Activated naive CD4-positive, alpha-beta T cell (primary cell): ENCODE measurements at places on chromosomes 2 and 18.

DNA sequence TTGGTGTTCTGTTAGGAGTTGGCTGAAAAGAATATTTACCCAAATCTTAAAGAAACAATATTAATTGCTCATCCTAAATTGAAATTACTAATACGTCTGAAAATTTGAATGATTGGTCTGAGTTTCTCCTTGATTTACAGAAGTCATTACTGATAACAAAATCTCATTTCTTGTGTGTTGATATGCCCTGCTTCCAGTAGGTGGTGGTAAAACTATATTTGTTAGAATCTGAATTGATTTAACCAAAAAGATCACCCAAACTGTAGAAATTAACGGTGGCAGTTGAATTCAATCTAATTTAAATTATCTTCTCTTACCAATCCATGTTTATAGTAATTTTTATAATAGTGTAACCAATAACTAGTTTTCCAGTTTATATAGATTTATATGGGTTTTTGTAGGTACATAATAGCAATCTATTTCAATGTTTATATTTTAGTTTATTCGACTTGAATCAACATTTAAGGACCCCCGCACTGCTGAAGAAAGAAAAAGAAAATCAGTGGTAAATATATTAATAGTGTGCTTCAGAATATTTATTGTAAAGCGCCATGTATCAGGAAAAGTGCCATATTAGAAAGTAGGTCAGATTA is 38.3 kb downstream of the PAPOLG start:
- DNase-seq: no peak

GRCh38 chr2:131148426-131148825 is 43.3 kb downstream of the PLEKHB2 start:
- DNase-seq: no peak

GRCh38 chr2:71067567-71068217 is 756 bp upstream of the NAGK start:
- no peak for DNase-seq

DNA sequence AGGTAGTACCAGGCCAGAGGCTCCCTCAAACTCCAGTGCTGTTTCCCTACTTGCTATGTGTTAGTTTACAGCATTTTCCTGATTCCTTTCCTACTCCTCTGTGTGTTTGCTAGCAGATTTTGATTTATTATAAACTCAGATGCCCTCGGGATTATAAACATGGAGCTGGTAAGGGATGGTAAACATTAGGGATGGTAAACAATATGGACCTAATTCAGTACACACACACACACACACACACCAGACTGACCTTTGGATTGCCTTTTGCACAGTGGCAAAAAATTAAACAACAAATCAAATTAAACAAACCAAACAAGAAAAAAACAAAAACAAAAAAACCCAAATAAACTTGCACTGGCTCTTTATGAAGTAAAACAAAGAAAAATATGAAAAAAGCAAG is 55.4 kb upstream of the ACVR1 start:
- DNase-seq: no peak

DNA sequence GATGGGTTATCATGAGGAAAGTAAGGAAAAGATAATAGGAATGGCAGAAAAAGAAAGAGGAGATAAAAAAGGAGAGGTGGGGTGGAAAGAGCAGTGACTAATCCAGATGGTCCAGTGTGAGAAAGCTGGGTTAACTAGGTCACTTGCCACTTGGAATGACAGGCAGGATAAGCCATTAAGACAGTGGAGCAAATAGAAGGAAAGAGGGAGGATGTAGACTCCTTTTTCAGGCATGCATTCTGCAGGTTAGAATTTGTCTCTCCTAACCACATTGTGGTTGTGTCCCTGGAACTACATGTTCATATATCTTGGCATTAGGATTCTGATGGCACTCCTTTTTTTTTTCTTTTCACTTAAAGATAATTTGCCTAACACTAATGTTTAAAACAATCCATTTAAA is 13.4 kb upstream of the NEMP2 start:
- no peak for DNase-seq

DNA sequence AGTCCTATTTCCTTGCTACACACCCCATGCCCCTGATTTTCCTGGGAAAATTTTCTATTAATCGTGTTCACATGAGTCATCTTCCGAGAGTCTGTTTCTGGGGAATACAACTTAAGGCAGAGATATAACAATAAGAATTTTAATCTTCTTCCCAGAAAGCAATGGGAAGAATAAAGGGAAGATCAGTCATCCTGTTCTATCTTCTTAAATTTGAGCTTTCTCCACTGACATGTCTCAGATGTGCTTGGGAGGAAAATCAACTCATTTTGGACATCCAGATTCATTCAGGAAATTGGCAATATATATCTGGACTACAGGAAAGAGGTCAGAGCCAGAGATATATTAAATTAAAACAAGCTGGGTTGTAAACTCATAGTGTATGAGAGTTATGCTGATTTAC is 62.3 kb upstream of the SPAG16 start:
- DNase-seq: no peak

- no peak for DNase-seq
Observed at GRCh38 chr2:214127571-214127970, 283.3 kb upstream of the VWC2L start.

DNA sequence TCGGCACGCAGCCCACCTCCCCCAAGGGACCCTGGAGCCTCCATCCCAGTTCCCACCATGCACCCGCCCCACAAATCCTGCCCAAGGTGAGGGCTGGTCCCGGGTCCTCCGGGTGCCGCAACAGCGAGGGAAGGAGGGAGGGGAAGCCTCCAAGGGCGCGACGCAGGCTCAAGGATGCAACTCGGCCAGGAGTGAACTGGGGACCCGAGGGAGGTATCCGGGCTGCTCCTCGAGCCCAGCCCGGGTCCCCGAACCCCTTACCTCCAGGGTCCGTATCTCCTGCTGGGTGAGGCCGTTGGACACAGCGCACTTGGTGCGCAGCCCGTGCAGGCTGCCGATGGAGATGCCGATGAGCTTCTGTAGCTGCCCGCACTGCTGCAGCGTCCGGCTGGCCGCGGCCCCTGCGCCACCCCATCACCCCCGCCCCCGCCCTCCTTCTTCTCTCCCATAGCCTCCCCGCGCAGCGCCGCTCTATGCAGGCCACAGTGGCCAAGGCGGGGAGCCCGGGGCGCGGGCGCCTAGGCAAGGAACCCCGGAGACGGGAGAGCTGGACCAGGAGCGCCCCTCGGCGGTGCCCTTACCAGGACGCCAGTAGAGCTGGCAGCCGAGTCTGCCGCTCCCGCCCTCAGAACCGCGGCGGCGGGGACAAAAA is 124.1 kb downstream of the ANKRD30BL start:
- no peak for DNase-seq

- DNase-seq: no peak
Observed at GRCh38 chr2:232568161-232568560, 17.7 kb downstream of the EIF4E2 start.

DNA sequence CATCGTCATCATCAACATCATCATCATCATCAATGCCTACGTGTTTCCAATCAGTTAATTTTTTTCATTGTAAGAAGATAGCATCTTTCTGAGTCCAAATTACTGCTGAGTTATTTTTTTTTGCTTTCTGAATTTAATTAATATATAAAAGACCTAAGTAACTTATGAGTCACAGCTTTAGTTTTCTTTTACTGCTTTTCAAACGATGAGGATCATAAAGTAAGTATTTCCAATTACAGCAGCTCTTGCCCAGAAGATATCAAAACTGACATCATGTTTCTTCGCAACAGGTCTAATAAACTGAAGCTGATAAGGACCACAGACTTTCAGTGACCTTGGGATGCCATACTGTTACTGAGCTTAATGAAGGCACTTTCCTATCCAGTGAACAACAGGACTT is 442.2 kb downstream of the DSEL start:
- no peak for DNase-seq

- no peak for DNase-seq
Observed at GRCh38 chr2:132915812-132916549, 246.0 kb upstream of the LYPD1 start.

DNA sequence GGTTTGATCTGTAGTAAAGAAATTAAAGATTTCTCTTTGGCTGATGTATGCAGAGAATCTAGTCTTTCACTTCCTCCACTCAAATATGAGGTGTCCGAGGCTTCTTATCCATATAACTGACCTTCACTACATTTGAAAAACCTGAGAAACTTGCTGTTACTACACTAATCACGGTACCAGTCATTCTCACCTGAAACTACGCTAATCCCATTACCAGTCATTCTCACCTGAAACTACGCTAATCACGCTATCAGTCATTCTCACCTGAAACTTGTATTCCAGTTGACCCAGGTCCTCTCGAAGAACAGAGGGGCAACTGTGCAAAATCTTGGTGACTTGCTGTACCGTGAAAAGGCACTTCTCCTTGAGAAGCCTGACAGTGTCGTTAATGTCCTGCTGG is 5.1 kb downstream of the MTERF4 start:
- DNase-seq: no peak

DNA sequence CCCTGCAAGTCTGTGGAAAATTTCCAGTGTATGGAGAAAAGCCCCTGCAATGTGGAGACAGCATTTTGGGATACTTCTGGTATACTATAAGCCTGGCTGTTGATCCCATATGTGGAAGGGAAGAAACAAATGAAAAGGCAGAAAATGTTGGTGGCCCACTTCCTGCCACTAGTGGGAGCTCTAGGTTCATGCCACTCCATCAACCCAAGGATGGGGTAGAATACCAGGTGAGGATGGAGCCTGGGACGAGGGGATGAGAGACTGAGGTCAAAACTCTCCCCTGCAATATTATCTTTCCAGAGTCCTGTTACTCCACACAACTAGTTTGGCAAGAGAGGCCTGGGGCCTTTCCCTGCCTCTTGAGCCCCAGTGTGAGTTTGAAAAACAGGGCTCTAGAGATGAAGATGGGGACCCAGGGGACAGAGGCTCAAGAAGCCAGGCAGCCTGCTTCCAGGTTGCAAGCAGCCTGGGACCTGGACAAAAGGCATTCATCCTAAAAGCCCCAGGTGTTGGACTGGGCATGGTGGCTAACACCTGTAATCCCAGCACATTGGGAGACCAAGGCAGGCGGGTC is 31.9 kb downstream of the BMP10 start:
- DNase-seq: no peak

DNA sequence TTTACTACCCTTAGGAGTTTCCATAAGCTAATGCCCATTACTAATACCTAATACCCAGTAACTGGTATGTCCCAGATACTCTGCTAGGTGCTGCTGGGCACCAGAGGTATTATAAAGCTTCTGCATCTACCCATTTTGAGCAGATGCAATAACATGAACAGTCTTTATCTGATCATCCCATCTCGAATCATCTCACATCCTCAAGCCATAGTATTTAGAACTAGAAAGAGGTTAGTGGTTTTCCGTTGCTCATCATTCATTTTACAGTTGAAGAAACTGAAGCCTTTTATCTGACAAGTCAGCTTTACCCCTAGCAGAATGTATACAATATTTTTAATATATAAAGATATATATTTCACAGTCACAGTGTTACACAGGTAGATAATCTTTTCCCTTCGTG is 99.1 kb upstream of the TCF4 start:
- DNase-seq: no peak

DNA sequence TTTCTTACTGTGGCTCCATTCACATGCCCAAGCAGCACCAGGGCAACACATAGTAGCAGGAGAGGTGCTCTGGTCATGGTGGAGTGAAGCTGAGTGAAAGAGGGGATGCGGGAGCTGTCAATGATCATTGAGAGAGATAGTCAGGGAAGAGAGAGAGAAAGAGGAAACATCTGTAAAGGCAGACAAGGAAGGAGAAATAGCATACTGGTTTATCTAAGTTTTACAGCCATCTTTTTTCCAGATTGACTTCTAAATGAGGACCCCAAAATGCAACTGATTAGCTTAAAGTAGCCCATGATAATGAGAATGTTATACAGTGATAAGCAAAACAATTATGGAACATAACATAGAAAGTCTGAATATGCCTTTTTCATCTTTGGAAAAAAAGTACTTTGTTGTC is at the start of gene C2orf66:
C2orf66 (minus strand) TSS at position 96 of the 400 bp plus-strand sequence; CDS start at position 77, 19 bp downstream.
- DNase-seq: no peak

DNA sequence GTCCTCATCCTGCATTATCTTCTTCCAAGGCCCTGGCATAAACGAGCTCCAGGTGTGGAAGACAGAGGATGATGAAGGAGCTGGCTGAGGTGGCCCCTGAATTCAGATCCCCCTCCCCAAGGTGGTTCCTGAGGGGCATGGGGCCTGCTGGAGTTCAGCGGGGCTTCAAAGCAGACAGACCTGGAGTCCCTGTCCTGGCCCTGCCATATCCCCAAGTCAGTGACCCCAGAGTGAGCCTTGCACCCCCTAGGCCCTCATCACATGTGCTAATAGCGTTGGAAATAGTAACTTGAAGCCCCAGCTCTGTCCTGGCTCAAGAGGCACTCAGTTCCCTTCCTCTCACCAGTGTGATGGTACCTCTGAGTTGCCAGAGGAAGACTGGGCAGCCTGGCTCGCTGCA is 172.9 kb downstream of the GALNT1 start:
- no peak for DNase-seq

- no peak for DNase-seq
Observed at GRCh38 chr2:19070886-19071285, 287.5 kb downstream of the OSR1 start.

GRCh38 chr2:236214376-236214995 is 46.3 kb upstream of the GBX2 start:
- DNase-seq: no peak

DNA sequence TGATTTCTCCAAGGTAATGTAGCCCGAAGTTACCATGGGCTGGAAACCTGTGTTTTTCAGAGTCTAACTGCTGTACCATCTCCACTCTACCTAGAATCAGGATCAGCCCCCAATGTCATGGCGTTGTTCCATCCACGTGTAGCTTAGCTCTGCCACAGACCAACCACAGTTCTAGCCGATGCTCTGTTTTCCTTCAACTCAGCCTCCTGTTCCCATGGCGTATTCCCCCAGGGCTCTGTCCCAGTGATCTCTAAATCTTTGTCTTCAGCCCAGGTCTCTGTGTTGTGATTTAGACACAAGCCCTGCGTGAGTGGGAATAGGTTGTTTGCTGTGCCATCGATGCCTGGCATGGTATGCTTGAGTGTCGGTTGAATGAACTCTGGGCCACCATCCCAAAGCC is 53.4 kb downstream of the LPIN1 start:
- DNase-seq: no peak

GRCh38 chr18:32848826-32849225 is 76.0 kb upstream of the KLHL14 start:
- no peak for DNase-seq

- no peak for DNase-seq
Observed at GRCh38 chr2:73070643-73071359, 711 bp downstream of the SFXN5 start.

DNA sequence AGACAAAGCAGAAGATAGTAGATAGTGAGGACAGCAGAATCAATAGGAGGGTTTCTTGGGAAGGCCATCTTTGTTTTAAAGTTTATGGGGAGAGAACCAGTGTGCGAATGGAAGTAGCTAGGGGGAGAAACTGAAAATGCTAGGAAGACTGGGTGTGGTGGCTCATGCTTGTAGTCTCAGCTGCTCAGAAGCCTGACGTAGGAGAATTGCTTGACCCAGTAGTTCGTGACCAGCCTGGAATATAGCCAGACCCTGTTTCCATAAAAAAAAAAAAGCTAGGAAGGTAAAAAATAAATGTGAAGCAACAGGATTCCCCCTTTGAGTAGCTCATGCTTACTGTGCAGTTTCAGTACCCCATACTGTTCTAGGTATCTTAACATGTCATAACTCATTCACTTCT is 19.2 kb upstream of the DRC1 start:
- DNase-seq: no peak
